ENCODE measurements at places on chromosomes 11 and 22.
A peak's percentile ranks its signal among the peaks of the same experiment; 100 is the strongest.

GRCh38 chr11:8776209-8776608, 93.6 kb downstream of the RPL27A start:
- DNase-seq = no peak

GRCh38 chr11:4496557-4497248, 14.3 kb downstream of the OR52K1 start:
- DNase-seq = no peak

GRCh38 chr22:24208012-24208749, 26.9 kb downstream of the SUSD2 start:
- DNase-seq = no peak

DNA sequence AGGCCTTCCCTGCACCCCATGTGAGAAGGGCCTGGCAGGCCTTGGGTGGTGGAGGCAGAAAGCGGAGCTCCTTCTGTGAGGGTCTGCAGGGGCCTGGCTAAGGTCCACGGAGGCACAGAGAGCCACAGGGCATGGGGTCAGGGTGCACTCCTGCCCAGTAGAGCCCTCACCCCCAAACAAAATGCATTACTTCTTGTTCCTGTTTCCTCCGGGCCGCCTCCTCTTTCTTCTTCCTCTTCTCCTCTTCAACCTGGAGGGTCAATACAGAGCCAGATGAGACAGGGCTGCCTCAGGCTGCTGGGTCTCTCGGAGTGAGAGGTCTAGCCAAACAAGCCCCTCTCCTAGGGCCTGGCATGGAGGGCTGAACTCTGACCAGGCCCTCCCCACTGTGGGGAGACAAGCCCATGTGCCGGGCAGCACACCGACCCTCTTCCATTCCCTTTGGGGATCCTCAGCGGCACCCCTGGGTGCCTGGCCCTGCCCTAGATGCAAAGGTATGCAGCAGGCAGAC, 10.3 kb upstream of the NAP1L4 start:
- no peak for DNase-seq

- no peak for DNase-seq
These were observed 14.6 kb downstream of the MARK2 start for GRCh38 chr11:63853476-63853875.

DNA sequence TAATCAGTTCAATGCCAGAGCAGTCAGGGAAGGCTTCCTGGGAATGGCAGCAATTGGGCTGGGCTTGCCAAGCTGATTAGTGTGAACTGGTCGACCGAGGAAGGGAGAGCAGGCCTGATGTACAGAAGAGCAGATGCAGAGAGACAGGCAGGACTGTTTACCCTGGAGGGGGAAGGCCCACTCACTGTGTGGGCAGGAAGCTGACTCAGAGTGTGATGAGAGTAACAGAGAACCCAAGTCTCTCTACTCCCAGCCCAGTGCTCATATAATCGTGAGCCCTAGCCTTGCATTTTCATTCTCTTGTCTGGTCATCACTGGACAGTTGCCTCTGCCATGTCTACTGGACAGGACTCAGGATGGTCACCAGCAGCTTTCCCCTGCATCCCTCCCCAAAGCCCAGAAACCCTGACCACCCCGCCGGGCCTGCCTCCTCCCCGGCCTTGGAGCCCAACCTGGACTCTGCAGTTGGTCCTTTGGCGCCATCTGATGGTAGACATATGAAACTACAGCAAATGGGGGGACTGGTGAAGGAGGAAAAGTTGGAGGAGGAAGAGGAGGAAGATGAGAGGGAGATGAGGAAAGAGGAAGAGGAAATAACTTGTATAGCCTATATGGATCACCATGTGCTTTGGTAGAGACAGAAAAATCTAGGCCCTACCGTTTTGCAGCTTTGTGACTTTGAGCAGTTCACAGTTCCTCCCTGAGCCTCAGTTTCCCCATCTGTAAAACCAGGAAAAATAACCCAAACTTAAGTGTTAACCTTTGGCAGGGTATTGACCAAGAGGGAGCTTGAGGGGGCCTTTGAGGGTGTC, 43.4 kb upstream of the PRDM11 start:
- peak; percentile 56 for DNase-seq

GRCh38 chr22:22960307-22960706, 72.7 kb downstream of the IGLL5 start:
- DNase-seq = no peak

DNA sequence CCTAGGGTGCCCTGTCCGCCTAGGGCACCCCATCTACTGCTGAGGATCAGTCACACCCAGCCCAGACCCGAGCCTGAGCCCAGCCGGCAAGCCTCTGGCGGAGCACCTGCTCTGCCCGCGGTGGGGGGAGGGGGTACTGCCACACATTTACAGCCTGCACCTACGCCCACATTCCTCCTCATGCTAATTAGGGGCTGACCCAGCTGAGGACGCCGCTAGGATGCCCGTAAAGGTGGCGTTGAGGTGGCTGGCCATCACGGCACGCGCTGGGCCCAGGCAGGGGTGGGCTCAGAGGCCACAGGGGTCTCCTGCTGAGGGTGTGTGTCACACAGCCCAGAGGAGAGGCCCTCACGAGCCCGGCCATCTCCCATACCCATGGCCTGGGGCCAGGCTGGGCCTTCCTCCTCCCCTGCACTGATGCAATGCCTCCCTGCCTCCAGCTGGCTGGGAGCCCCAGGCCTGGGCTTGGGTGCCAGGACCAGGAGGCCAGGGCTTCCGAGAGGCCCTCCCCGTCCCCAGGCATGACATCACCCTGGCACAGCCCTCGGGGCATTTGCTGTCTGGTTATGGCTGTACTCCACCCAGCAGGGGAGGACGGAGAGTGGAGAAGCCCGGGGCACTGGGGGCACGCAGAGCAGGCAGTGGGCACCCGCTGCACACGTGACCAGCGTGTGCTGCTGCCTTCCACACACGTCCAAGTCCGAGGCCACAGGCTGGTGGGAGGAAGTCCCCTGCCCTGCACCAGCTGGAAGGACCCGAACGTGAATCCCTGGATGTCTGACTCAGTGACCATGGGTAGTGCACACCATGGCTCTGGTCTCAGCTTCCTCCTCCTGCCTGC, 12.7 kb downstream of the DUSP8 start:
- DNase-seq = no peak

DNA sequence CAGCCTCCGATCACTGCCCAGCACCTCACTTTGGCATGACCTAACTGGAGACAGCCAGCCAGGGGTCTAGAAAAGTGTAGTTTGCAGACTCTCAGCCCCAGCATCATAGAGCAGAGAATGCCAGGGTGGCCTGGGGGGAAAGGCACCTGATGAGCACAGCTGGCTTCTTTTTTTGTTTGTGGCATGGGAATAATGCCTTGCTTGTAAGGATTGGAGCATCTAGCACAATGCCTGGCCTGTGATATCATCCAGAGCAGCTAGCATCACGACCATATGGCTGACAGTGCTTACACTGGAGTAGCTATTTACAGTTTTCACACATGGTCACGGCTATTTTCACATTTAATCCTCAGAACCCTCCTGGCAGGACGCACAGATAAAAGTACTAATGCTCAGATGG, 594.8 kb upstream of the B3GAT1 start:
- no peak for DNase-seq

- no peak for DNase-seq
These were observed 120.8 kb upstream of the ARHGAP20 start for GRCh38 chr11:110833033-110833484.

DNA sequence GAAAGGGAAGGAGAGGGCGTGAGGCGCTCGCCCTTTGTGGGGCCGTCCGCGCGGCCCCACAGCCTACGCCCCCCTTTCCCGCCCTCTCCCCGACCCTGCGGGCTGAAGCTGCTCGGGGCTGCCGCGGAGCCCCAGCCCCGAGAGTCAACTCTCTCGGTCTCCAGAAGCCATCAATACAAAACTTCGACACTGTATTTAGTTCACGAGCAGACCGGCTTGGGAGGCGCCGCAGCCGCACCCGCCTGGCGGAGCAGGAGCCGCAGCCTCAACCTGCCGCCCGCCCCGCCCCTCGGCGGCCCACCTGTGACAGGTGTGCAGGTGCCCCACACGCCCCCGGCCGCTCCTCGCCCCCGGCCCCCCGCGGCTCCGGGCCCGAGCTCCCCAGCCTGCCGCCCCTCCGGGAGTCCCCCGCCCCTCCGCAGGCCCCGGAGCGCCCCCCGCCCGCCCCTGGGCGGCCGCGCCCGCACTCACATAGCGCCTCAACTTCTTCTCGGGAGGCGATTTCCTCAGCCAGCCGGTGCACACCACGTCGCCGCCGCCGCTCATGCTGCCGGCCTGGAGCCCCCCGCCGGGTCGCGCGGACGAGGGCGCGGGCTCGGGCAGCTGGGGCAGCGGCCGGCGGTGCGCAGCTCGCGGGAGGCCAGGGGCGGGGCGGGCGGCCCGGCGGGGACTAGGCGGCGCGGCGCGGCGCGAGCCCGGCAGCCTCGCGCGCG, at the start of gene GAB2:
TSS of gene GAB2 (minus strand) at position 646 of the 713 bp plus-strand sequence. CDS start at position 546, 100 bp downstream.
- no peak for DNase-seq

GRCh38 chr11:119979701-119980100, 158.2 kb downstream of the TRIM29 start:
- DNase-seq = no peak

- no peak for DNase-seq
These were observed 51.8 kb downstream of the COMMD9 start for GRCh38 chr11:36237391-36237790.

DNA sequence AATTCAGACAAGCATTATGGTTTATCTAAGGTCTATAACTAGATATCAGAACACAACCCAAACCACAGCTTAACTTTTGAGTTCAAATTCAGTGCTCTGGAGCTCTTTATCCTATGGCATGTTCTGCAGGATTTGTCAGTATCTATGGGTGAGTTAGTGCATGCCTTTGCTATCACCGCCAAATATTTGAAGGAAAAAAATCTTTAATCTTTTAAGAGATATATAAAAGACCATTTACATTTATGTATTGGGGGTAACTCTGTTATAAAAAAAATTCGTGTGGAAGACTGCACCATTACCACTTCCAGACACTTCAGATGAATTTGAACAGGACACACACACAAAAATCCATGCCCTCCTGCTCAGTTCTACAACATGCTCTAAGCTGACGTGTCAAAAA, 313.5 kb upstream of the CHORDC1 start:
- DNase-seq = no peak

DNA sequence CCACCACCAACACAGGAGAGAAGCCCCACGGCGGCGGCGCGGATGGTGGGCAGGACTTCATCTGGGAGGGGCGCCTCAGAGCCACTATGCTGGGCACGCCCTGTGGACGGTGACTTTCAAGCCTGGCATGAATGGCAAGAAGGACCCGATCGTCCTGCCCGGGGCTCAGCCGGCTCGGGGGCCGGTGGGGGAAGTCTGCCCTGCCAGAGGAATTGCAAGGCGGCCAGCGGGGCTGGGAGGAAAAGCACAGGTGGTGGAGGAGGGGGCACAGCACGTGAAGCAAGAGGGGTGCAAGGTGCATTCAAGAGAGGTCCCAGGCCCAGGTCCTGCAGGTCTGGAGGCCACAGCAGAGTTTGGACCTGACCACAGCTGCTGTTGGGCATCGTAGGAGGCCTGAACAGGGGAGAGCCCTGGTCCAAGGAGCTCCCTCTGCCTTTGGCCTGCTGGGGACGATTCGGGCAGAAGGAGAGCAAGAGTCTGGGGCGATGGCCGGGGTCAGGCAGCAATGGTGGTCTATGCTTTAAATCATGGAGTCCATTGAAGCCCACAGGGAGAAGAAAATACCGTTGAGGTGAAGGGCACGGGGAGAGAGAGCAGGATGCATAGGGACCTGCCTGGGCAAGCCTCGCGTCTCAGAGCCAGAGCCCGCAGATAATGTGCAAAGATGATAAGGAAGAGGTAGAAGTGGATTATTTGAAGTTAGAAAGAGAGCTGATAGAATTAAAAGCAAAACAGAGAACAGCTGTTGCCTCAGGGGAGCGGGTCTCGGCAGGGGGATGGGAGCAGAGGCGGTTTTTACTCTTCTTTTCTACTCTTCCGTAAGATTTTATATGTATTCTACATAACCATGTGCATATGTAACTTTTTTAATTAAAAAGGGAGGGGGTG, 82.6 kb upstream of the SHISAL1 start:
- no peak for DNase-seq

- DNase-seq = no peak
These were observed 2.3 kb upstream of the CEP295 start for GRCh38 chr11:93659196-93659595.

- peak; percentile 42 for DNase-seq
These were observed 25.5 kb upstream of the YPEL1 start for GRCh38 chr22:21761086-21761485.

- DNase-seq = no peak
These were observed 13.4 kb downstream of the DRD4 start for GRCh38 chr11:650482-650881.

GRCh38 chr11:14793546-14793945, 98.5 kb downstream of the CYP2R1 start:
- no peak for DNase-seq

DNA sequence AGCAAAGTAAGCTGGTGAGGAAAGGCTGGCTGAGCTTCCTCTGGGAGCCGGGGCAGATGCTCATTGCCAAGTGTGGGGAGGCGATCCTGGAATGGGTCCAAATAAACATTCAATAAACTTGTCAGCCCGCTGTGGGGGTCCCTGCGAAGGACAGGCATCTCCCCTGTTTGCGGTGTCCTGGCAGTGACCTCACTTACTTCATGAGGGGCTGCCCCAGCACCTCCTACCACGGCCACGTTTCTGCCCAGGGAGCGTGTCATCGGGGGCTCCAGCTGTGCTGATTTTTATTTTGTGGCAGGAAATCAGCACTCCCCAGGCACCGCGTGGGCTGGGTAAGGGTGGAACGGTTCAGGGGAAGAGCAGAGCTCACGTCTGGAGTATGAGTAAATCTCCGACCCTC, 493.9 kb upstream of the B3GAT1 start:
- no peak for DNase-seq

GRCh38 chr22:22999523-22999922, 70.8 kb upstream of the GNAZ start:
- DNase-seq = no peak

DNA sequence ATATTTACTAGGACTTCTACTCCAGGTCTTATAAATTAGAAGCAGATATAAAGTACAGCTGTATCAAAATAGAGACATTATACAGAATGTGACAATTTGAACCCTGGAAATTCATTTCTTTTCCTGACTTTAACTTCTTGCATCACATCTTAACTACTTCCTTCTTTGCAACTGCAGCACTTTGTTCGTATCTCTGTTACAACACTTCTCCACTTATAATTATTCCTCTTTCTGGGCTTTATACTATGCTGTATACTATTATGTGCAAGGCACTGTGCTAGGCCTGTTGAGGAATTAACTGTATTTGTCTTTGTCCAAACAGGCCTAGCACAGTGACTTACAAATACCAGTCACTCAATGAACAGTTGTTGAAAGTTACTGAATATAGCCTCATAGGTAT, 1.8 kb upstream of the SLC36A4 start:
- DNase-seq = no peak

DNA sequence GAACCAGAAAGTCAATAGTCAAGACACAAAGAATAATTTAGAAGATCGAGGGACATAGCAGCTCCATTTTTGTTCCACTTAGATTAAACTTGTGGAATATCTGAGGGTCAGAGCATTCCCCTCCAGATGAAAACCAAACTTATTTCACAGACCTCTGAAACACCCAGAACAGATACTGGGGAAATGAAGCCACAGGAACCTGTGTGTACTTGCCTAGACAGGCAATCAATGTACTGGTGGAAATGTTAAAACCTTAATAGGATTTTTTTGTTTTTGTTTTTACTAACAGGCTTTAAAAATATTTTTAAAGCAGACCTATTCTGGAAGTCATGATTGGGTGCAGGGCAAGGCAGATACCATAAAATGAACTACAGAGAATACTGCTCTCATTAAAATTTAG, 4.1 kb upstream of the FAR1 start:
- DNase-seq = no peak

GRCh38 chr11:102256251-102256650, 61.0 kb upstream of the BIRC3 start:
- DNase-seq = no peak
